ENCODE measurements at places on chromosomes 2 and 18.
A peak's percentile ranks its signal among the peaks of the same experiment; 100 is the strongest.

DNA sequence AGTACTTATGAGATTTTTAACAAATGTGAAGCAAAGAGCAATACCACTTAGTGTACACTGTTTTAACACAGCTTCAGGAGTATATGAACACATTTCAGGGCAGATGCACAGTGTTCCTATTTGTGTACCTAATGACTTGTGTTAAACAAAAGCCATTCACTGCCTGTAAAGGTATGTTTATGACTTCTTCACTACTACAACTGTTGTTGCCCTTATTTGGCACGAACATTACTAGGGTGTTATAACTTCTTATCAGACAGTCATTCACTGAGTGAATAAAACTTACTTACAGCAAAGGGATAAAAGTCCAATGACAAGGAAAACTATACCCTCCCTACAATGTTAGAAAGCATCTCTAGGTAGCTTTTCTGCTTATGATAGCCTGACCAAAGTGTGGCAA, 85.4 kb upstream of the CAVIN2 start:
- DNase-seq, result no peak

- no peak for DNase-seq
Observed at GRCh38 chr2:17538022-17538843, 2.3 kb upstream of the VSNL1 start.

GRCh38 chr18:8959551-8960135, 142.9 kb upstream of the NDUFV2 start:
- no peak for DNase-seq

DNA sequence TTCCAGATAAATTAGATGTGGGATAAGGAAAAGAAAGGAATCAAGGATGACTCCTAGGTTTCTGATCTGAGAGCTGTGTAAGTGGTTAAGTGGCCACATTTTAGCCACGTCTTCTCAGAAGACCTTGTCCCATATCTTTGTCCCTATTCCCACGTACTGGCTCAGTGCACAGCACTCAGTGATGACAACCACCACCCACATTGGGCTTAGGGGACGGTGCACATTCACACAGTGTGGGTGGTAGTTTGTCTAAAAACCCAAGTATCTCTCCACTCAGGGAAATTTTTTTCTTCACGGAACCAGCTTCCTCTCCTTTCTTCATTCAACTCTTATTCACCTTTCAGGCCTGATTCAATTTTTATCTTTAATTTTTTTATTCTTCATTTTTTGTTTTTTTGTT, 30.6 kb upstream of the GCC2 start:
- DNase-seq, result no peak

GRCh38 chr2:185245806-185246205, 492.8 kb upstream of the FSIP2 start:
- no peak for DNase-seq

- DNase-seq, result no peak
Observed at GRCh38 chr2:95709831-95710230, 118.0 kb downstream of the TRIM43 start.

- peak; percentile 58 for DNase-seq
Observed at GRCh38 chr2:231708773-231709635, 679 bp downstream of the PTMA start.

DNA sequence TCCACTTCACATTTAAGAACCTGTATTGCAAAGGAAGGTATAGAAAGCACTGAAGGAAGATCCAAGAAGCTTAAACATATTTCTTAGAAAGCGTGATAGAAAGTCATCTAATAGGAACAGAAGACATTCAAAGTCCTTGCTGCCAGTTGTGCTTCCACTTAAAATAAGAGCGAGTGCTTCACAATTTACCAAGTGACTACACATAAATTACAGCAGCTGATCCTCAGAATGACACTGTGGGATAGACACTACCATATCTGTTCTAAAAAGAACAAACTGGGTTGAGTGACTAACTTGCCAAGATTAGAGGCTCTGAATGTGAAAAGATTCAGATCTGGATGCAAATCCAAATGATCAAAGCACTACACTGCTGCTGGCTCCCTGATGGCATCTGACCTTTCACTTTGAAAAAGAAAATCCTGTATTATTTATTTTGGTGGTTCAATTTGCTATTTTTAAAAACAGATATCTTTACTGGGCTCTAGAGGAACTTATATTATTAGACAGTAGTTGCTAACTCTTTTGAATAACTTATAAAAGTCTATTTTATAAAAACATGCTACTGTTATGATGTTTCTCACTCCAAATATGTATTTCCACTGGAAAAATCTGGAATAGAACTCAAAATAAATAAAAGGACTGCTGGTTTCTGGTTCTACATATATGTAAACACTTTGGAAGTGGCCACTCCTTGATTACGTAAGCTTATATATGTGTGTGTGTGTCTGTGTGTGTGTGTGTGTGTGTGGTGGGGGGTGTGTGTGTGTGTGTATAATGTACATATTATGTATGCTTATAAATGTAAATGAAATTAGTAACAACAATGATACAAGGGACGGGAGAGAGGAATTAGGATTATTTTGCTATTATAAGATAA, 57.4 kb downstream of the KIDINS220 start:
- DNase-seq, result no peak

DNA sequence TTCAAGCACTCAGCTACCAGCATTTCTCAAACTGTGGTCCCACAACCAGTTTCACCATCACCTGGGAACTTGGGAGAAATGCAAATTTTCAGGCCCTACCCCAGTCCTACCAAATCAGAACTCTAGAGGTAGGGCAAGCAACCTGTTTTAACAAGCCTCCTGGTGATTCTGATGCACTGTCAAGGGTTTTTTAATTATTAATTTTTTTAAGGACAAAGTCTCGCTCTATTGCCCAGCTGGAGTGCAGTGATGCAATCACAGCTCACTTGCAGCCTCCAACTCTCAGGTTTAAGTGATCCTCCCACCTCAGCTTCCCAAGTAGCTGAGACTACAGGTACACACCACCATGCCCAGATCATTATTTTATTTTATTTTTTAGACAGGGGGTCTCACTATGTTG, 7.8 kb downstream of the ACMSD start:
- DNase-seq, result no peak

- no peak for DNase-seq
Observed at GRCh38 chr18:34643989-34644388, 66.1 kb upstream of the DTNA start.

GRCh38 chr18:50080316-50080715, 114.6 kb downstream of the MYO5B start:
- no peak for DNase-seq

DNA sequence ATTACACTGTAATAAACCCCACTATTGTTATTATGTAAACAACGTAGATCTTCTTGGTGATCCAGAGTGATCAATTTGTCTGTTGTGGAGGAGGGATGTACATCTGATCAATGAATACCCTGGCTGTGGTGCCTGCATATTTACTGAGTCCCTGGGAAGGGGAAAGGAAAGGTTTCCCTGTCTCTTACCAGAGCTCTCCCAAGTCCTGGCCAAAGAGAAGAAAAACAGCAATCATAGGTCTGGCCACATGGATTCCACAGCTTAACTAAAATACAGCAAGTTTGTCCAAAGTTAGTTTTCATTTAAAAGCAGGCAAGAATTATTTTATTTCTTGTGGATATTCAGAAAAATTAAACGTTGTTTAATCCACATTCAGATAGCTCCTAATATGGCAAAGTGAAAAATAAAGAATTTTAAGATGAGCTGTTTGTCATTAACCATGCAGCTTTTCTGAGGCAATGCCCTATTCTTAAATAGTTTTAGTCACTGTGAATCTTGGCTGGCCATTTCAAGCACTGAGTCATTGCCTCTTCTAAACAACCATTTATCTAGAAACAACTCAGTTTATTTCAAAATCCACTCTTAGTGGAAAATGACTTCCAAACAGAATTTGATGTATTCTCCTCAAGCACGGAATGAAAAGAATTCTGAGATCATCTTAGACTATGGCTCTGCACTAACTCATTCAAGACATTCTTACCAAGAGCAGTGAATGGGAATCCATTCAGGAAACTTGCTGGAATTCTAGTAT, 1004.4 kb upstream of the CDH2 start:
- no peak for DNase-seq

DNA sequence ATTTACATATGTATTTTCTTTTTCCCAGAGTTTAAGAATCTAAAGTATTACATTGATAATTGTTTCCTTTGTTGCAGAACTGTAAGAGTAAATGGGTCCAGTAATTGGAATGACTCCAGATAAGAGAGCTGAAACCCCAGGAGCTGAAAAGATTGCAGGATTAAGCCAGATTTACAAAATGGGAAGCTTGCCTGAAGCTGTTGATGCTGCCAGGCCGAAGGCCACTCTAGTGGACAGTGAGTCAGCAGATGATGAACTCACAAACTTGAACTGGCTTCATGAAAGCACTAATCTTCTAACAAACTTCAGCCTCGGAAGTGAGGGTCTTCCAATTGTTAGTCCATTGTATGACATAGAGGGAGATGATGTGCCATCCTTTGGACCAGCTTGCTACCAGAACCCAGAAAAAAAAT, 183.8 kb upstream of the STON1 start:
- no peak for DNase-seq

DNA sequence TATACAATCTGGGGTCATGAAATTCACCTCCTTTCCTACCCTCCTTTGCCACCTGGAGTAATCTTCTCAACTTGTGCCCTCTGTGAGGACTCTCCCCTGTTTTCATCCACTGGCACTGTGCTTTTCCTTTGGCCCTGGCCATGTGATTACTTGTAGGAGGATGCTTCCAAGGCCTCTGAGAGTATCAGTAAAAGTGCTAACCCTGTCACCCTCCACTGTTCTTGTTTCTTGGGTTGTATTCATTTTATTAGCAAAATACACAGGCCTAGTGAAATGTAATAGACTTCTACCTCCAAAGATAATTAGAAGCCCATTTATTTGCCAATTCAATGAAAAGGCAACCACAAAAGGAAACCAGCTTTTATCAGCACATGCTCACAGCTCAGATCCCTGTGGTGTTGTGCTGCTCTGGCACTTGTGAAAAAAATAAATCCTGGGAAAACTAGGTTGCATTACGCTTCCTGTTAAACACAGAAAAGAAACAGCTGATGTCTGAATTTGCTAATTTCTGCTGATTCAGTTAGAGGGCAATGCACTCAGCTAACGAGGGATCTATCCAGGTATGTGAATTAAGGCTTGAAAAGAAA, 357.5 kb upstream of the ETAA1 start:
- DNase-seq, result no peak

- no peak for DNase-seq
Observed at GRCh38 chr2:26772064-26773001, 8.2 kb downstream of the SLC35F6 start.

GRCh38 chr2:205734436-205735037, 52.2 kb downstream of the NRP2 start:
- DNase-seq, result no peak

DNA sequence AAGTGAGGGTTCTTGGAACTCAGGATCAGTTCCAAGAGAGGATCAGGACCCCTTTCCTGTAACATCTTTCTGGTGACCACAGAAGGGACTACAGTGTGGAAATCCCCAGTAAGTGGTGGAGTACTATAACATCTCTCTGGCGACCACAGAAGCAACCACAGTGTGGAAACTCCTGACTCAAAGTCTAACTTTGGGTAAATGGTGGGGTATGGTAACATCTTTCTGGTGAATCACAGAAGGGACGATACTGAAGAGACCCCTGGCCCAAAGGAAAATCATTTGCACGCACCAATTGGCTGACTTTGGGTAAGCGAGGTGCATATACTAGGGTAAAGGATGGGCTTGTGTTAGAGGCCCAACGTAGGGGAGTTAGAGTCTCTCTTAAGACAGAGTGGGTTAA, 56.3 kb upstream of the GULP1 start:
- no peak for DNase-seq

GRCh38 chr18:61833387-61833786, 59.4 kb downstream of the RNF152 start:
- DNase-seq, result peak; percentile 60

- DNase-seq, result no peak
Observed at GRCh38 chr2:137238065-137238464, 472.7 kb downstream of the THSD7B start.

GRCh38 chr2:225502971-225503370, 103.5 kb downstream of the NYAP2 start:
- no peak for DNase-seq

- DNase-seq, result no peak
Observed at GRCh38 chr18:48728204-48728833, 189.5 kb downstream of the CTIF start.

- no peak for DNase-seq
Observed at GRCh38 chr2:19255481-19255880, 102.9 kb downstream of the OSR1 start.

Data from DND-41 (cell line).